ENCODE measurements at places on chromosomes 13 and 19. TPM values are rescaled to one million over a fixed set of nuclear protein-coding genes. Genes with fewer than 3 reads are reported as not detected.
A peak's percentile ranks its signal among the peaks of the same experiment; 100 is the strongest.

The ARGLU1 gene
- 261 TPM for total RNA-seq

- H3K36me3 ChIP-seq, result no peaks in the 10 kb centered on the region
- peaks cover 8% of the 10 kb centered on the region for H3K27me3 ChIP-seq
- no peak for DNase-seq
- H3K27ac ChIP-seq, result no peak overlapping the region
- no peak overlapping the region for H3K4me3 ChIP-seq
Observed at GRCh38 chr13:51006067-51006845, 96.7 kb downstream of the RNASEH2B start.

DNA sequence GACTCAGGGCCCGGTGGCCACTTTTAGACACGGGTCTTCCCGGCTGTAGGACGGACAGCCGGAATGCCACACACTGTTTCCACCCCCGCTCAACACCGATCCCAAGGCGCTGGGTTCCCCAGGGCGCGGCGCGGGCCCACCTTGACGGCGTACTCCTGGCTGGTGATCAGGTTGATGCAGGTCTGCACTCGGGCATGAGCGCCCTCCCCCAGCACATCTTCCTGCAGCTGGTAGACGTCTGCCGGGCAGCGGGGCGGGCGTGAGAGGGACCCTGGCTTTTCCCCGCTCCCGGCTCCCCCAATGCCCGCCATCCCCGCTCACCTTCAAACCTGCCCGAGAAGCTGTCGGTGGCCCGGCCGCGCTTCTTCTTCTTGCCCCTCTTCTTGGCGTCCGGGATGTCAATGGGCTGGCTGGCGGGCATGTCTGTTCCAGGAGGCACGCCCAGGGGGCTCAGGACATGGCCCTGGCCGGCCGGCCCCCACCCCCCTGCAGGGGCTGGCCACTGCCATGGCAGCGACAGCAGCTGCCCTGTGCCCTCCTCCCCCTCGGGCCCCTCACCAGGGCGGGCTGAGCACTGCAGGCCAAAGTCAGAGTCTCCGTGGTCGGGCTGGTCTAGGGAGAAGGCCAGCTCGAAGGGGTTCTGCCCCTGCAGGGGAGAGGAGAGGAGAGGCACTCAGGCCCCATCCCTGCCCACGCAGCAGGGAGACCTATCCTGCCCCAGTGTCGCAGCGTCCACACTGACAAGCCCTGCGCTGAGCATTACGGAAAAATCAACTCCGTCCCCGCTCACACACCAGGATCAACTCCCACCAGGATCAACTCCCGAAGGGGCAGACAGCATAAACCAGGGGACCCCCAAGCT lies 4.8 kb downstream of the MKNK2 start:
- H3K27me3 ChIP-seq, result no peaks in the 10 kb centered on the region
- peak overlapping the region; percentile 3 for H3K27ac ChIP-seq
- DNase-seq, result peak; percentile 35
- peaks cover 84% of the 10 kb centered on the region for H3K4me1 ChIP-seq

DNA sequence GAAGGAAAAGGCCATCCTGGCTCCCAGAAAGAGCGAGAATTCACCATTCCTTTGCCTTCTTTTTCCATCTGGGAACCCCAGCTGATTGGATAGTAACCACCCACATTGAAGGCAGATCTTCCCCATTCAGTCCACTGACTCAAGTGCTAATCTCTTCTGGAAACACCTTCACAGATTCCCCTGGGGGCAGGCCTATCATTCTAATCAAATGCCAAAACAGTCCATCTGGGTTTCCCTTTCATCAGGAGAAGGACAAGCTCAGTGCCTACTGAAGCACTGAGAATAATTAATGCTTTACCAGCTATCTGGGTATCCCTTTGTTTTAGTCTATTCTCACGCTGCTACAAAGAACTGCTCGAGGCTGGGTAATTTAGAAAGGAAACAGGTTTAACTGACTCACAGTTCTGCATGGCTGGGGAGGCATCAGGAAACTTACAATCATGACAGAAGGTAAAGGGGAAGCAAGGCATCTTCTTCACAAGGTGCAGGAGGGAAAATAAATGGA lies 293.2 kb downstream of the ENOX1 start:
- H3K4me3 ChIP-seq, result no peak overlapping the region
- no peaks in the 10 kb centered on the region for H3K36me3 ChIP-seq

GRCh38 chr19:47296036-47296435 lies 13.6 kb upstream of the C5AR1 start:
- DNase-seq, result peak; percentile 86
- no peak overlapping the region for H3K27ac ChIP-seq
- no peaks in the 10 kb centered on the region for H3K36me3 ChIP-seq
- no peak overlapping the region for H3K4me3 ChIP-seq
